Gastroesophageal sphincter (tissue), 4 donors: ENCODE measurements at places on chromosomes 6 and 20. TPM values are rescaled to one million over a fixed set of nuclear protein-coding genes. Genes with fewer than 3 reads are reported as not detected.

GRCh38 chr20:21622097-21622857, 83.2 kb upstream of the PAX1 start:
- ATAC-seq = no peak

- no peak for ATAC-seq
These were observed 9.2 kb downstream of the RPF2 start for GRCh38 chr6:110990840-110991576.

GRCh38 chr6:143243786-143244185, 183.1 kb downstream of the AIG1 start:
- no peak for ATAC-seq

DNA sequence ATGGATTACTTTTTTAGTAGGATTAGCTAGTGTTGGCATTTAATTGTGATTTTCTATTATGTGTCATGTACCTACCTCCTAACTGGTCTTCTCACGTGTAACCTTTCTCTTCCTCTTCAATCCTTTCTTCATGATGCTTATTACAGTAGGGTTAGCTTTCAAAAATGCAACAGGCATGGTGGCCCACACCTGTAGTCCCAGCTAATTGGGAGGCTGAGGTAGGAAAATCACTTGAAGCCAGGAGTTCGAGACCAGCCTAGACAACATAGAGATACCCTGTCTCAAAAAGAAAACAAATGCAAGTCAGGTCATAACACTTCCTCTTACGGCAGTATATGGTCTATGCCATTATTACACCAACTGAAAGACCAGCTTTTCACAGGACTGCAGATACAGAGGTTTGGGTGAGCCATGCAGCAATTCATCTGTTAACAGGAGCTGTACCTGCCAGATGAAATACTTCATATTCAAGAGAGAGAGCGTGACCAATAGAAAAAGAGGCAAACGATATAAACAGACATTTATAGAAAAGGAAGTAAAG, 195.0 kb downstream of the TMEM242 start:
- no peak for ATAC-seq

The FLRT3 gene
- 1.2 TPM for total RNA-seq

The LY86 gene
- total RNA-seq = 3.9 TPM

The PNLDC1 gene
- not detected for total RNA-seq

The DPM1 gene
- 35.2 TPM for total RNA-seq

DNA sequence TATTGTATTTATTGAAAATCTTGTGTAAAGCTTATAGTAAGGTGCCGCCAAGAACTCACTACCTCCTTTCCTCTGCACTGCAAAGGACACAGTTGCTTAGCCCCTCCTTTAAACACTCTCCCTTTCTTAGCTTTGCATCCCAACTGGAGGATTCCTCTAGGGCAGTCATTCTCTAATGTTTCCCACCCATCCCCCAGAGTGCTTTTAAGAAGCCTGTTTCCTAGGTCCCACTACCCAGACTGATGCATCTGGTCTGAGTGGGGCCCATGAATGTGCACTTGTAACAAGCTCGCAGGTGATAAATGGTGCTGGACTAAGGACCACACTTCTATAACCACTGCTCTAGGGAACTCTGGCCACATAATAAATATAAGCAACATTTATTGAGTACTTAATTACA, 55.2 kb downstream of the B4GALT5 start:
- no peak for ATAC-seq

DNA sequence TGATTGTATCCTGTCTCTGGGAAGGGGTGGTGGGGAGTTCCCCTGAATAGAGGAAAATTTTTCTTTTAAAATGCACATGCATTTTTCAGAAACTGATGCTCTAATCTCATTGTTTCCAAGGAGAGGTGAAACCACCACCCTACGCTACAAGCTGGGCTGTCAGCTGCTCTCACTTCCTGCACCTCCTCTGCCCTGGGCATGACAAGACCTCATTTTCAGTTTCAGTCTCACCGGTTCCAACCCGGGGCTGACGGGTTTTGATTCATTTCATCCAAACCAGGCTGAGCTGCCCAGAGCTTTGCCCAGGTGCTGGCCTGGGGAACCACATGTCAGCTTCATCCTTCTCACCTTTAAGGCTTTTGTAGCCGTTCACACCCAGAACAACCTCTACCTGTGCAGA, 99.7 kb downstream of the EYA2 start:
- ATAC-seq = no peak

- ATAC-seq = no peak
These were observed 56.7 kb downstream of the TRERF1 start for GRCh38 chr6:42394881-42395620.

- no peak for ATAC-seq
These were observed 132.1 kb upstream of the SALL4 start for GRCh38 chr20:51934301-51935002.

The HLA-DOB gene
- total RNA-seq = 0.37 TPM

- no peak for ATAC-seq
These were observed 46.7 kb downstream of the DOP1A start for GRCh38 chr6:83114164-83114563.

- no peak for ATAC-seq
These were observed 94.5 kb downstream of the PKHD1 start for GRCh38 chr6:51992876-51993275.

The CRISP2 gene
- not detected for total RNA-seq

GRCh38 chr6:4012826-4013225, 66.1 kb downstream of the FAM217A start:
- no peak for ATAC-seq

GRCh38 chr6:14502551-14502950, 385.0 kb downstream of the CD83 start:
- ATAC-seq = no peak

- no peak for ATAC-seq
These were observed 11.2 kb downstream of the MUCL3 start for GRCh38 chr6:30951907-30952469.

The C6orf52 gene
- not detected for total RNA-seq

DNA sequence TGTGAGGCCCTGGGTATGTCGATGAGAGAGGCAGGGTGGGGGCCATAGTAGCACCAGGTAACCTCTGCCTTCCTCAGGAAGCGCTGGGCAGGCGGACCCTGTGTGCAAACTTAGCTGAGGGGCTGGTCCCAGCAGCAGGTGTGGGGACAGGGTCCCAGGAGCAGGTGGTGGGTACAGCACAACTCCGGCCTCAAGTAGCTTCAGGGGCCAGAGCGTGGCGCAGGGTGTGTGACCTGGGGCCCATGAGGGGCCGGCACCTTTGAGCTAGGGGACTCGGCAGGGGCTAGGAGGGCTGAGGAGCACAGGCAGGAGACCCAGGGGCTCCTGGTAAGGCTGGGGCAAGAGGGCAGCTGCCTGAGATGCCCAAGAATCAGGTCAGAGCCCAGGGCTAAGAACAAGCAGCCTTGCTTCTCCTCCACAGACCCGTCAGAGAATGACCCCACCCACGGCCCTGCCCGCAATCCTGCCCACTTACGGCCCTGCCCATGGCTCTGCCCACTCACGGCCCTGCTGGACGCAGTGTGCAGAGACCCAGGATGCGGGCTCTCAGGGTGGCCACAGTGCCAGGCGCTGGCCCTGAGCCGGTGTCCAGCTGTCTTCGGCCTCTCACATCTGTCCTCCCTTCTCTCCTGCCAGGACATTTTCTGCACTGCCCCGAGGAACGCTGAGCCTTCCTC, 30.9 kb downstream of the CHRNA4 start:
- ATAC-seq = no peak

DNA sequence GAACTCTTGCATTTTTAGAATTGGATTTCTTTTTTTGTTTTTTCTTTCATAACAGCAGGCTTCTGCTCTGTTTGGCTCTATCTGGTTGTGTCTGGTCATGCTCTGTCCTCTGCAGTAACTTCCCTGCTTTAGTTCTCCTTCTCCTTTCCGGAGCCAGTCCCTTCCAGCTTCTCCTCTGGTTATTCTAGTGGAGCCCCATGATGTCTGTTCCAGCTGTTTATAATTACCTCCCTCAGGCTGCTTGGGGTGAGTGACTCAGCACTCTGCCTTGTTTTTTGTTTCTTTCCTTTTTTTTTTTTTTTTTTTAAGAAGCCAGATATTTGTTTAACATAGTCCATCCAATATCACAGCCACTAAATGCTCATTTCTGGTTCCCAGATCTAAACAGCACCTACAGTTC, 409.6 kb downstream of the MAFB start:
- ATAC-seq = peak; percentile 94

DNA sequence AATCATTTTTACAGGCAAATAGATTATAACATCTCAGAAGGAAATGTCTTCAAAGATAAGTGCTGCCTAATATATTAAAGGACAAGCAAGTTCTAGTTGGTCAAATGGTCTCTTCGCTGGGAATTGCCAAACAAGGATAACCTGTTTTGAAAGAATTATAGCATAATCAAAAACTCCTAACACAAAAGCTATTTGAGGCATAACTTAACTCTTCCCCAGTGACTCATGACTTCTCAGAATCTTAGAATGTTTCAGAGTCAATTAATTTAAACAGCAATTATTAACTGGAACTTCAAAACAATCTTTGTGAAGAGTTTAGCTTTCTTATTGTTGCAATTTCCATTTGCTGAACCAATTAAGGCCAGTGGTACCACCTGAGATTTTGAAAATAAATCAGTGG, 126.6 kb downstream of the MTFR2 start:
- ATAC-seq = no peak

- ATAC-seq = no peak
These were observed 44.3 kb upstream of the REV3L start for GRCh38 chr6:111527367-111527766.

DNA sequence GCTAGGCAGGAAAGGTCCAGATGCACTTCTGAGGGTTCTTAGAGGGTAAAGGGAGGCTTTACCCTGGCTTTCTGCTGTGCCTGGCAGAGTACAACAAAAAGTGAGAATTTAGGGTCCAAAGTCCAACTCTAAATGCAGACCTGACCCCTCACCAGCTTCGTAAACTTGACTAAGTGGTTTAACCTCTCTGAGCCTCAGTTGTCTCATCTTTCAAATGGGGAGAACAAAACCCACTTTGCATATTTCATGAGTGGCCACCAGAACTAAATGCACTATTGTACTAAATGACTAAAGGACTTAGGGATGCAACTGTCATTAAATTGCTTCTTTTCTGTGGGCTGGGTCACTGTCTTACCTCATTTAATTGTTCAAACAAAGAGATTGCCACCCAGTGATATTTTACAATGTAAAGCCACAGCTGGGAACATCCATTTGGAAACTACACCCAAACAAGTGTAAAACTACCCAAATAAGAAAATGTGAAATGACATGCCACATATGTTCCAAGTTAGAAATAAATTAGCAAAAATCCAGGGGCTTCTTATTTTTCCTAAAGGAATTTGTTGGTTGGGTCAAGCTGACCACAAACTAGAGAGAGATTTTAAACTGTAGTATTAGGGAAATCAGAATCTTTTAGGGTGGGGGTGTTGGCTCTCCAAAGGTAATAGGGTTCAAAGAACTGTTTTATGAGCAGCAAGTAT, 48.3 kb upstream of the RIN2 start:
- no peak for ATAC-seq

- no peak for ATAC-seq
These were observed 64.4 kb downstream of the PTPN1 start for GRCh38 chr20:50574586-50574985.

- ATAC-seq = no peak
These were observed 59.2 kb upstream of the CDKAL1 start for GRCh38 chr6:20474874-20475542.

GRCh38 chr6:128314190-128314589, 206.2 kb downstream of the PTPRK start:
- ATAC-seq = no peak

The STMN3 gene
- total RNA-seq = 16.7 TPM

The AVP gene
- total RNA-seq = not detected

GRCh38 chr20:53748821-53749421, 155.3 kb upstream of the ZNF217 start:
- no peak for ATAC-seq

The TCF15 gene
- total RNA-seq = 4.5 TPM

The FOXF2 gene
- 102 TPM for total RNA-seq
